ENCODE measurements at places on chromosomes 1 and 21. TPM values are rescaled to one million over a fixed set of nuclear protein-coding genes. Genes with fewer than 3 reads are reported as not detected.

- H3K27me3 ChIP-seq, result no peaks in the 10 kb centered on the region
- no peak overlapping the region for H3K4me3 ChIP-seq
- H3K36me3 ChIP-seq, result peaks cover 2% of the 10 kb centered on the region
- DNase-seq, result no peak
Observed at GRCh38 chr1:233242827-233243483, 52.6 kb downstream of the PCNX2 start.

The PM20D1 gene
- not detected for total RNA-seq

The AHDC1 gene
- total RNA-seq, result 50.1 TPM

The KRTAP13-3 gene
- total RNA-seq, result not detected

The HSPB7 gene
- total RNA-seq, result not detected

The DISP1 gene
- total RNA-seq, result 13.6 TPM

Data from neural crest cell (in vitro differentiated cells).